ENCODE measurements at places on chromosomes 13 and 19. TPM values are rescaled to one million over a fixed set of nuclear protein-coding genes. Genes with fewer than 3 reads are reported as not detected.

GRCh38 chr19:44356383-44357111, at the start of gene ZNF112:
Gene ZNF112 (minus strand): TSS chr19:44356680. CDS start chr19:44340539, 16,141 bp downstream.
- peak; percentile 91 for DNase-seq

DNA sequence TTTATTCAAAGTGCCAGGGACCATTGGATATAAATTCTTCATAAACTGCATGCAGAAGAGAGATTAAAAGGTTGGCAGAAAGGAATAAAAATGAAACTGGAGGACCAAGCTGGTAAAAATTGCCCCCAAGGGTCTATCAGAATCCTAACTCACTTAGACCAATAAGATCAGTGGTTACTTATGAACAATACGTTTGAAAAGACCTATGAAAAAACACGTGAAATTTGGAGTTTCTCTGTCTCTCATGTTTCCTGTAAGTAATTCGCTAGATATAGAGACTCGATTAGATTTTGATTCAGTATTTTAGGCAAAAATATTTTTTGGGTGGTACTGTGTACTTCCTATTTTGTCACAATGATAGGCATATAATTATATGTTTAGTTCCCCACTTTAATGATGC, 22.9 kb downstream of the GARRE1 start:
- no peak for DNase-seq

DNA sequence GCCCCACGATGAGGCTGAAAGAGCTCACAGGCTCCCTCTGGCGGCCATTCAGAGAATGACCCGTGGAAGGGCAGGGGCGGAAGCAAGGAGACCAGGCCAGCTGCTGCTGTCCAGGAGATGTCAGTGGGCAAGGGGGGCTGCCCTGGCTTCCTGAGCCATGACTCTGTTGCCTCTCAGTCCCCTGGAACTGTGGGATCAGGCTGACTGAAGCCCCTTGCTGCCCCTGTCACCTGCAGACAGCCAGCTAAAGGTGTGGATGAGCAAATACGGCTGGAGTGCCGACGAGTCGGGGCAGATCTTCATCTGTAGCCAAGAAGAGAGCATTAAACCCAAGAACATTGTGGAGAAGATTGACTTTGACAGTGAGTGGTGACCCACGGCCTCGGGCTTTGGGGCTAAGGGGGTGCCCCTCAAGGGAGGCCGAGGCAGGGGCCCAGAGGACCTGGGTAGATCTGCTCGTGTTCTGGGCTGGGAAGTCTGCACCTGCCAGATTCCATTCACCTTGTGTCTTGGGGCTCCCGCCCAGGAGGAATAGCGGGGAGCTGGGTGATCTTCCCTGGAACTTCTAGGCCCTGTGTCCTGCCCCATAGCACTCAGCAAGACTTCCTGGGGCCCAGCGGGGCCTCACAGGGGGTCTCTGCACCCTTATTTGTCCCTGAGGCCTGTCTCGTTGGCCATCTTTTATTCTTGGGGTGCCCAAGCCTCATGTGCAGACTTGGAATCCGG, 12.5 kb upstream of the ACTN4 start:
- peak; percentile 54 for DNase-seq

GRCh38 chr19:55836340-55836739, at the start of gene NLRP4:
Gene NLRP4 (plus strand): TSS chr19:55836540. CDS start chr19:55852081, 15,541 bp downstream.
- no peak for DNase-seq

DNA sequence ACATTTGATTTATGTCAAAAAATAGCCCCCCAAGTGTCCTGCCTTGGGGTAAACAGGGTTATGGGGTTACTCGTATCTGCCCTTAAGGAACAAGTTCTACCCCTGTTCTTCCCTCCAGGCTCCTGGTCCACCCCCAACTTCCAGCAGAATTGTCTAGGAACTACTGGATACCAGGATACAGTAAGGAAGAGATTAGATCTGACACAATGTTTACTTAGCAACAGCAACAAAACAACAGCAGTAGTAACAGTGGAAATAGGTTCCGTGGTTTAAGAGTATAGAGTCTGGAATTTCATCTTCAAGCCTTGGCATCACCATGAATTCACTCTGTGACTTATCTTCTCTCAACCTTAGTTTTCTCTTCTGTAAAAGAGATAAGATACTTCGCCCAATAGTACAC, 1.7 kb upstream of the FAM98C start:
- peak; percentile 50 for DNase-seq

GRCh38 chr19:50290775-50291174, 38.4 kb downstream of the KCNC3 start:
- DNase-seq, result no peak

DNA sequence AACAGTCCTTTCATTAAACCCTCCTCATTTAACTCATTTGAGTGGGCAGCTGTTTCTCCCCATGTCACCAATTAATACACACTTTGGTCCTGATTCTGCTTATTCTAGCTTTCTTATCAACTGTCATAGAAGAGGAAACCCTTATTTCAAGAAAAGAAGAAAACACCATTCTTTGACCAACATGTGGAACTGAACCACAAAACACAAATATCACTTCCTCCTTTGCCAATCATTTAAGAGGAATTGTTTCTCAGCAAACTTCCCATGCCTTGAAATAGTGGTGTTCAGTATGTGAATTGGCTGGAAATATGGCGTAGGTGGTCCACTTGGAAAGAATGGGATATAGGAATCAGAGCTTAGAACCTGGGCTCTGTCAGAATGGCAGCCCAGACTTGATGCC, 20.4 kb downstream of the MBD3L2B start:
- no peak for DNase-seq

The LIPE gene
- 5.4 TPM for polyA plus RNA-seq

The BRME1 gene
- polyA plus RNA-seq, result 0.56 TPM

The ZBTB32 gene
- not detected for polyA plus RNA-seq

The PSMD8 gene
- polyA plus RNA-seq, result 475 TPM
